Stimulated activated CD8-positive, alpha-beta memory T cell treated with anti-CD3 and anti-CD28 coated beads, Interleukin-2, amount 100 ng/mL, for 1 hour (primary cell): ENCODE measurements at places on chromosomes 16 and 17.

GRCh38 chr16:728890-729744 lies 2.2 kb downstream of the HAGHL start:
- DNase-seq = no peak

DNA sequence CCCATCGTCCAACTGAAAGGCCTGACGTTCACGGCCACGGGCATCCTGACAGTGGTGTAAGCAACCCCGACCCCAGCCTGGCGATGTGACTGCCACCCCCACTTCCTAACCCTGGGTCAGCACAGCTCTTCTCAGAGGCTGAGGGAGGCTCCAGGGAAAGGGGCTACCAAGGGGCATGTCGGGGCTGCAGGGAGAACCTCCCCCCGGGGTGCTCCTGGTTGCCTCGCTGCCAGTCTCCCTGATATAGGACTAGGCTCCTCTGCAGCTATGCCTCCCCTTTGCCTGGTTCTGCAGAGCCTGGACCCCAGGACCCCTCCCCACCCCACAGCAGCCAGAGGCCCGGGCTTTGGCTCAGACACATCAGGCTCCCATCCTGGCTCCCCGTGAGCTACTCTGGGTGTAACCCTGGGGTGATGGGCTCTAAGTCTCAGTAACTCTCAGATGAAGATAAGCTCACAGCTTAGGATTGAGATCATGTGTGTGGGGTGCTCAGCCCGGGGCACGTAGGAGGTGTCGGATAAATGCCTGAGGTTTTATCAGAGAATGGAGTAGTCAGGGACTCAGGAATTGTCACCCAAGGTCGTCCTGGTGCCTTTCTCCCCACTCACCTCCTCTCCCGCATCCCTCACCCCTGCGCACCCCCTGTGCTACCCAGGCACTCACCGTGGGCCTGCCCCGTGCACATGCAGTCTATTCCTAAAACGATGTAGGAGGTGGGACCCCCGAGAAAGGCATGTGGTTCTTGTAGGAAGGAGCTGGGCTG lies 10.6 kb downstream of the ITGAD start:
- DNase-seq = no peak

- no peak for DNase-seq
Observed at GRCh38 chr17:42906772-42907446, 6.3 kb downstream of the G6PC1 start.

DNA sequence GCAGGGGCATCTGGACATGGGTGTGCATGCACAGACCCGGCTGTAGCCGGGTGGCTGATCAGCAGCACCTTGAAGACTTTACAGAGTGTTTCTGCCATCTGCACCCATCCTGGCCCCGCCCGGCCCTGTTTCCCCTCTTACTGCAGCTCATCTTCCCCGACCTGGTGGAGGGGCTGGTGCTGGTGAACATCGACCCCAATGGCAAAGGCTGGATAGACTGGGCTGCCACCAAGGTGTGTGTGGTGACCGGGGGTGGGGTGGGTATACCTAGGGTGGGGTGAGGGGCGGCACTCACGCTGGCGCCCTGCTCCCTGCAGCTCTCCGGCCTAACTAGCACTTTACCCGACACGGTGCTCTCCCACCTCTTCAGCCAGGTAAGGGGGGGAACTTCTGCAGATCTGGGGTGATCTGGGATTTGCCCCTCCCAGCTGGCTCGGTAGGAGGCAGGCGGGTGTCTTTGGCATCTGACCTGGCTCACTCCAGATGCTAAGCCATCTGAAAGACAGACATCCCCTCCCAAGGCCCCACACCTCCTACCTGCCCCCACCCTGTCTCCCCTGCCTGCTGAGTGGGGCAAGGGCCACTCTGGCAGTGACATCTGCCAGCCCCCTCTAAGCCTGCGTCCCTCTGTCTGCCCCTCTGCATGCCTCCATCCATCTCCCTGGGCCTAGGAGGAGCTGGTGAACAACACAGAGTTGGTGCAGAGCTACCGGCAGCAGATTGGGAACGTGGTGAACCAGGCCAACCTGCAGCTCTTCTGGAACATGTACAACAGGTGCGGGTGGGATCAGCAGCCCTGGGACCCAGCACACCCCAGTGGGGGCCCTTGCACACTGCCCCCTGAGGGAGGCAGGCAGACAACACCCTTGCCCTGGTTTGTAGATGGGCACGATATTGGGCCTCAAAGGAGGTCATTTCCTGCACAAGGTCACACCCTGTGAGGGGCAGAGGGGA lies 6.6 kb downstream of the NDRG4 start:
- DNase-seq = no peak

GRCh38 chr17:12485361-12485906 lies 180.3 kb upstream of the MYOCD start:
- DNase-seq = no peak

DNA sequence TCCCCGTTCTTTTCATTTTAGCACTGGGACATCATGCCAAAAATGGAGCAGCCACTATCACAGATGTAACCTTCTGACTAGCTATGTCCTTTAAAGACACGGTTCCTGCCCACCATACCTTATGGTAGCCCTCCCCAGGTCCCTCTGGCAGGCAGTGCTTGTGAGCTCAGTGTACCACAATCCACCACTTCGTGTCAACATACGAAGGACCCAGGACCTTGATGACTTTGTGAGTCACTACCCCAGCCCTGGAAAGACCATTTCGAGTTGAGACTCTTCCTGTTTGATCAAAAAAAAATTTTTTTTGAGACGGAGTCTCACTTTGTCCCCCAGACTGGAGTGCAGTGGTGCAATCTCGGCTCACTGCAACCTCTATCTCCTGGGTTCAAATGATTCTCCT lies 21.0 kb upstream of the FLCN start:
- DNase-seq = no peak

- DNase-seq = peak; percentile 62
Observed at GRCh38 chr17:82882715-82883418, 43.0 kb upstream of the ZNF750 start.

DNA sequence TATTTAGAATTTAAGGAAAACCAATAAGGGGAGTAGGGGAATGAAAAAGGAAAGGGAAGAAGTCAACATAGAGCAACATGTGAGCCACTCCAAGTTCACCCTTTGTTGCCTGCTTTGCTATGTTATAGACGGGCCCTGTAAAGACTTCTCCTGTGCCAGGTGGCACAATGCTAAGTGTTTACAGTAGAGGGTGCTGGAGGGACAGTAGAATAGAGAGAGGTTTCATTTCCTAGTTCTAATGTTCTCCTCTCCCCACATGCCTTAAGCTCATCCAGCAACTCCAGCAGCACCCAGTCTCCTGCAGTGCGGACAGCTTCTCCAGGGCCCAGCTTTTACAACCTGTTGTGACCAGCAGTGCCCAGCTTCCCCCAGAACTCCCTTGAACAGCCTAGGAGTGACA lies 468.0 kb downstream of the HS3ST3B1 start:
- no peak for DNase-seq
